Stimulated activated CD4-positive, alpha-beta T cell treated with anti-CD3 and anti-CD28 coated beads, TNF-alpha, amount 100 ng/mL, for 24 hours (primary cell): ENCODE measurements at places on chromosomes 11 and 22.

- no peak for DNase-seq
Observed at GRCh38 chr11:61056571-61056970, 45.7 kb upstream of the CD5 start.

DNA sequence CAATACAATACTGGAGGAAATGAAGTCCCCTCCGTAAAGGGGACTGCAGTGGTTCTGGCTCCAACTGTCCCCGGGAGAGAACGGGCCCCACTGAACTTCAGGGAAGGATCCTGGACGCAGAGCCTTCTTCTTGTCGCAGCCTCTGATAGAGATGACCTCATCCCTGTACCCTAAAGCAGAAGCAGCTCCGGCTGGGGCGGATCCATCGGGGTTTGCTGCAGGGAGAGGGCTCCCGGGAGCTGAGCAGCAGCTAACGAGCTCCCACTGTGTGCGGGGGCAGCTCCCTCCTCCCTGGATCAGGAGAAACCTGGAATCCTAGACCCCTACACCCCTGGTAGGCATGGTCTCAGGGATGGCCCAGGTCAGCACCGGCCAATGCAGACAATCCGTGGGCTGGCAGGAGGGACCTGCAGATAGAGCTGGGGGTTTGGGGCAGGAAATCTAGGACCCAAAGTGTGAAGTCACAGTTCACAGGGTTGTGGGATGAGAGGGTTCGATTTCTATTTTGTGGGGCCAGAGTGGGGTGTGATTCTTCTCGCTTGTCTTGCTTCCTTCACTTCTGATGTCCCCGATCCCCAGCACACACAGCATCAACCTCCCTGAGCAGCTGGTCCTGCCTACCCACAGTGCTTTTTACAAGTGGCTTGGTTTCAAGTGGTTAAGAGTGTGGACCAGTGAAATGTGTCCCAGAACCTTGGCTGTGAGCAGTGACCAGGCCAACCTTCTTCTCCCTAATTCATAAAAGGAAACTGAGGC is 12.9 kb downstream of the KIAA0930 start:
- DNase-seq, result no peak

GRCh38 chr11:45578316-45578715 is 87.1 kb downstream of the CHST1 start:
- no peak for DNase-seq

GRCh38 chr11:100105982-100106358 is 581.1 kb upstream of the ARHGAP42 start:
- no peak for DNase-seq

- no peak for DNase-seq
Observed at GRCh38 chr11:126307706-126308105, 3.8 kb downstream of the DCPS start.

DNA sequence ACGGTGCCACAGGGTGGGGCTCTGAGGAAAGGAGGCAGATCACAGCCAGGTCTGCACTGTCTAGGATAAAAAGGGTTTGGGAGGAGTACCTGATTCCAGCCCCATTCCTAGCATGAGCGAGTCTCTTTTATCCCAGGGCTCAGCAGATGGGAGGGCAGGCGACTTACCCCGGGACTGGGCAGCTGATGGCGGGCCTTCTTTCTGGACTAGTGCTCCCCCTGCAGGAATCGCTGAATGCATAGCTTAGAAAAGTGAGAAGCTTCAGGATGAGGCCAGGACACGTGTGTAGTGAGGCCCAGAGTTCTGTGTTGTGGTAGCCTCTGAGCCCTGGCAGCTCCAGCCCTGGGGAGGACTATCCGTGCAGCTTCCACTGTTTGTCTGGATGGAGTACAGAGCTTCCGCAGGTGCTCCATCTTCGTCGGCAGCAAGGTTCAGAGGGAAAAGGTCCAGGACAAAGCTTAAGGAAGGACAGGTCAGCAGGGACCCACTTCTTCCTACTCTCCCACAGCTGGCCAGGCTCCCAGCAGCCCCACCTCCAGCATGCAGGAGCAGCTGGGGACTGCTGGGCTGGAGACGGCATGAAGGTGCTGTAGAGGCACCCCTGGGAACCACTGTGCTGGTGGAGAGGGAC is 30.4 kb downstream of the COMMD9 start:
- no peak for DNase-seq

GRCh38 chr11:19966441-19966840 is 193.8 kb downstream of the DBX1 start:
- no peak for DNase-seq

DNA sequence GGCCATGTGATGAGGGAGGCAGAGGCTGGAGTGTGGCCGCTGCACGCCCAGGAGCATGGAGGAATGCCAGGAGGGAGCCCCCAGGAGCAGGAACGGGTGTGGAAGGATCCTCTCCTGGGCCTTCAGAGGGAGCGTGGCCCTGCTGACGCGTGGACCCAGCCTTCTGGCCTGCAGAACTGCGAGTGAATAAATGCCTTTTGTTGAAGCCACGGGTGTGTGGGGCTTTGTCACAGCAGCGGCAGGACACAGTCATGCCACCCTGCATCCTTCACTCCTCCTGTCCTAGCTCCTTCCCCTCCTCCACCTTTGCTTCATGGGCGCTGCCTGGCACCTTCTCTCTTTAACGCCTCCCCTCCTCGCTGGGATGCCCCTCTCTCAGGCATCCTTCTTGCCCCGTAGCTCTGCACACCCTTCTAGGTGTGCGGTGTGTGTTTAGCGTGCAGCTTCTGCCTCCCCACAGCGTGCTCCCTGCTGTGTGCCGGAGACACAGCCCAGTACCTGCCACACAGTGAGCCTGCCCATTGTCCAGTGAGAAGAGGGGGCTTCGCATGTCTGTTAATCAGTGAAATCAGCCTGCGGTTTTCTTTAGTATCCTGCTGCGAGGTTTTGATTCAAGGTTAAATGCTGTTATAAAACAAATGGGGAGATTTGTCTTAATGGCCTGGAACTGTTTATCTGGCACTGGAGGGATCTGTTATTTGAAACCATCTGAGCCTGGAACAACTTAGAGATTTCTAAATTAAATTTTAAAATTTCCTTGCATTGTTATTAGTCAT is 459.6 kb downstream of the TBC1D22A start:
- no peak for DNase-seq
